ENCODE measurements at places on chromosomes 1 and 21. TPM values are rescaled to one million over a fixed set of nuclear protein-coding genes. Genes with fewer than 3 reads are reported as not detected.

THAP3 gene
- 19.3 TPM for total RNA-seq

FABP3 gene
- total RNA-seq = 135 TPM

SYCP1 gene
- total RNA-seq = not detected

LAMC2 gene
- 4.4 TPM for total RNA-seq

AIM2 gene
- total RNA-seq = not detected

ALPL gene
- 4.0 TPM for total RNA-seq

SLC44A3 gene
- 0.34 TPM for total RNA-seq

OR10J1 gene
- total RNA-seq = not detected

ACTN2 gene
- total RNA-seq = 2.2 TPM
